Activated CD4-positive, alpha-beta T cell treated with anti-CD3 and anti-CD28 coated beads for 36 hours (primary cell): ENCODE measurements at places on chromosomes 5 and 9. TPM values are rescaled to one million over a fixed set of nuclear protein-coding genes. Genes with fewer than 3 reads are reported as not detected.

B4GALT1 gene
- 47.1 TPM for total RNA-seq

PCDHGA10 gene
- 0.07 TPM for total RNA-seq

PCDHGB5 gene
- total RNA-seq: 0.09 TPM

DNA sequence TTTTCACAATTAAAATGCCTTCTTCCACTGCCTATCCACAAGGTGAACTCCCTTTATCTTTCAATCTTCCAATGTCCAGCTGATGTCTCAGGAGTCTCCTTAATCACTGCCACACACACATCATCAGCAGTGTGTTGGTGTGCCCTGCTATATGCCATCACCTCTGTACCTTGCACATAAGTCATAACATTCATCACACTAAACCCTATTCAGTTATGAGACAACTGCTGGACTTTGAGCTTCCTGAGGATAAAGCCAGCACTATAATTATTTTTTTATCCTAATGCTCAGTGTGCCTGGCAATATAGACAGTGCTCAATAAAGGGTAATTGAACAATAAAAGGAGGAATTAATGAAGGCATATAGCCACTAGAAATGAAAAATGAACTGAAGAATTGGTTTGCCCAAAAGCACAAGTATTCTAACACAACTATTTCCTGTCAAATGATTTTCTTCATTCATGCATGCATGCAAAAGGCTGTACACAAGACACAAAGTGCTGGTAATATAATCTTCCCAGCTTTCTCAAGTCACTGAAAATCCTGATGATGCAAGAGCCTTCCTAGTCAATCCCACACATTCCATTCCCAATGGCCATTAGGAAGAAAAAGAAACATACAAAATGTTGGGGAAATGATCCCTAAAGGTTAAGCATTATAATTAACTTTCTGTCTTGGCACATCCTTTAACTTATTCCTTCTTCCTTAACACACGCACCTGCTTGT, 32.4 kb downstream of the LPAR1 start:
- no peak overlapping the region for H3K27ac ChIP-seq
- no peak overlapping the region for H3K4me3 ChIP-seq
- no peaks in the 10 kb centered on the region for H3K4me1 ChIP-seq
- DNase-seq: no peak

- no peaks in the 10 kb centered on the region for H3K36me3 ChIP-seq
- no peak overlapping the region for H3K4me3 ChIP-seq
- H3K4me1 ChIP-seq: no peaks in the 10 kb centered on the region
- no peak for DNase-seq
These were observed 166.9 kb downstream of the TRIO start for GRCh38 chr5:14309878-14310531.

DNA sequence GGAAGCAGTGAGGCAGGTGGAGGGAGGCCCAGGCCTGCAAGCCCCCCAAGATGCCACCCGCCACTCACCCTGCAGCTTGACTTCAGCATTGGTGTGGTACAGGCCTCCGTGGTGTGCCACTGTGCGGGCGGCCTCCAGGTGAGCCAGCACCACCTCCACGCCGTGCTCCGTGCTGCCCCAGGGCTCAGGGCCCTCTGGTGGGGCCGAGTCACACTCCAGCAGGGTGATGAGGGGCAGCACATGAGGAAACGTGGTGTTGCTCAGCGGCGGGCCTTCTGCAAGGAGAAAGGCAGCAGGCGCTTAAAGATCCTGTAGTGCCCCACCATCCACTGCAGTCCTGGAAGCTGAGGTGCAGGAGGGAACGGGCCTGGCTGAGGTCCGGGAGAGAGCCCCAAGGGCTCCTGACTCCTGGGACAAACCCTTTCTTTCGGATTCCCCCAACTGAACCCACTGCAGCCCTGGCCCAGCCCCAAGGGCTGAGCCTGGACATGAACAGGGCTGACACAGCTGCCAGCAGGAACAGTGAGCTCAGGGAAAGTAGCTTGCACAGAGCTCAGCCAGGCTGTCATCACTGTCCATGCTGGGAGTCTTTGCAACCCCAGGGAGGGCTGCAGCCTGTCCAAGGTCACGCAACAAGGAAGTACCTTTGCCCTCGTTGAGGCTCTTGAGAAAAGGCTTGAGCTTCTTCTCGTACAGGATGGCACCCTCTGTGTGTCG, 4.7 kb upstream of the TOR2A start:
- H3K27me3 ChIP-seq: no peaks in the 10 kb centered on the region
- H3K36me3 ChIP-seq: peaks cover 12% of the 10 kb centered on the region
- no peak overlapping the region for H3K27ac ChIP-seq
- DNase-seq: no peak
- no peak overlapping the region for H3K4me3 ChIP-seq
- peaks cover 5% of the 10 kb centered on the region for H3K4me1 ChIP-seq

DNA sequence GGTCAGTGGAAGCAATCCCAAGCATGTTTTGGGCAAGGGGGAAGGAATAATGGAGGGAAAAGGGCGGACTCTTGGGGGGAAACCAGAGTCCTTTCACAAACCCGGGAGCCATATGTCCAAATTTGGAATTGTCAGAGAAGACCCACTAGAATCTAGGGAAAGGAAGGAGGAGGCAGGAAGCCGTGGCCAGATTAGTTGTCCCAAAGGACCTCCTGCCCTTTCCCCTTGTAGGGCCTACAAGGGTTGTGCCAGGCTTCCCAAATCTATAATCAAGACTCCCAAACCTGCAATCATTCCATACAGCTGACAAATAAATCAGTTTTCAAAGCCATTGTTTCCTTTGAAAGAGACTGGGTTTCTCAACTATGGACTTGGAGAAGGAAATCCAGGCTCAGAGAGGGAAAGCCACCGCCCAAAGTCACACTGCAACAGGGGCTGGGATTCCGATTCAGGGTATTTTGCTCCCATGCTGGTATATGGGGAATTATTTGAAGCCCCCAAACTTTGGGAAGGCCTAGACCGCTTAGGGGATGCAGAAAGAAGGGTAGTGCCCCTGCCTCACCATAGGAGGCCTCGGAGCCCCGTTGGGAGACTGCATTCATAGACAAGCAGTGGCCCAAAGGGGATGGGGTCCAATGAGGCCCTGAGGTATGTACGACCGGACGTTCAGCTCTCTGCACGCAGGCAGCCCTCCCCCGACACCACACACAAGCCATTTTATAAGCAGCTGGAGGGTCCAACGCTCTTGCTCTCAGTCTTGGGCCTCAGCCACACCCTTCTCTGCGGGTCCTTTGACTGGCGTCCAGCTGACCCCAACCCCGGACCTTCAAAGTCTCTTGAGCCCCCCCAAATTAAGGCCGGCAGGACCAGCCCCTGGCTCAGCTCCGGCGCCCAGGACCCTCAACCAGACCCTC, 815 bp downstream of the ANXA6 start:
- no peaks in the 10 kb centered on the region for H3K27me3 ChIP-seq
- DNase-seq: peak; percentile 64
- H3K4me3 ChIP-seq: peak overlapping the region; percentile 91
- H3K36me3 ChIP-seq: peaks cover 24% of the 10 kb centered on the region
- H3K4me1 ChIP-seq: peaks cover 68% of the 10 kb centered on the region

GRCh38 chr5:31935496-31936369, 238.4 kb downstream of the GOLPH3 start:
- no peaks in the 10 kb centered on the region for H3K36me3 ChIP-seq
- H3K4me3 ChIP-seq: no peak overlapping the region
- no peaks in the 10 kb centered on the region for H3K27me3 ChIP-seq
- H3K27ac ChIP-seq: no peak overlapping the region
- DNase-seq: no peak

GRCh38 chr9:3898461-3899218, 372.8 kb upstream of the RFX3 start:
- H3K4me1 ChIP-seq: peaks cover 2% of the 10 kb centered on the region
- no peak overlapping the region for H3K27ac ChIP-seq
- H3K27me3 ChIP-seq: peaks cover 5% of the 10 kb centered on the region
- no peak for DNase-seq
- H3K36me3 ChIP-seq: no peaks in the 10 kb centered on the region

DNA sequence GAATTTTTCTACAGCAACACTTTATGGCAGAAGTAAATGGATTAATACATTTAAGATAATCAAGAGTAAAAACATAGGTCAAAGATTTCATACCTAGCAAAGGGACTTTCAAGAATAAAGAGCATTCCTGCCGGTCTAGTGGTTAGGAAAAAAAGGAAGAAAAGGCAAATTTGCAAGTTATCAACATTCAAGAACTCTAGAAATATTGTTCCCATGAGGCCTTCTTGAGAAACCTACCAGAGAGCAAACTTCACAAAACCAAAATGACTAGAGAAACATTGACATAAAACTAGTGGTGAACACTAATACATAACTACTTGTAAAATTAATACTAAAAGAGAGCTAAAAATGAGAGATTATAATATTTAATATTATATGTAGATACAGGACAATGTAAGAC, 320.2 kb upstream of the RGMB start:
- no peaks in the 10 kb centered on the region for H3K36me3 ChIP-seq
- DNase-seq: no peak
- H3K4me1 ChIP-seq: no peaks in the 10 kb centered on the region
- no peak overlapping the region for H3K27ac ChIP-seq
- H3K27me3 ChIP-seq: peaks cover 2% of the 10 kb centered on the region

- H3K36me3 ChIP-seq: no peaks in the 10 kb centered on the region
- H3K27me3 ChIP-seq: no peaks in the 10 kb centered on the region
- no peaks in the 10 kb centered on the region for H3K4me1 ChIP-seq
- no peak overlapping the region for H3K27ac ChIP-seq
- H3K4me3 ChIP-seq: no peak overlapping the region
- no peak for DNase-seq
These were observed 492.4 kb downstream of the CETN3 start for GRCh38 chr5:89917112-89917511.

- H3K36me3 ChIP-seq: no peaks in the 10 kb centered on the region
- H3K4me1 ChIP-seq: peaks cover 8% of the 10 kb centered on the region
- DNase-seq: no peak
These were observed 1635.4 kb upstream of the C9orf72 start for GRCh38 chr9:29208670-29209069.
